T-cell (primary cell): ENCODE measurements at places on chromosomes 4 and X.

- DNase-seq = no peak
Observed at GRCh38 chr4:22427675-22428074, 88.2 kb downstream of the ADGRA3 start.

- DNase-seq = no peak
Observed at GRCh38 chr4:41546638-41547037, 8.7 kb downstream of the LIMCH1 start.

DNA sequence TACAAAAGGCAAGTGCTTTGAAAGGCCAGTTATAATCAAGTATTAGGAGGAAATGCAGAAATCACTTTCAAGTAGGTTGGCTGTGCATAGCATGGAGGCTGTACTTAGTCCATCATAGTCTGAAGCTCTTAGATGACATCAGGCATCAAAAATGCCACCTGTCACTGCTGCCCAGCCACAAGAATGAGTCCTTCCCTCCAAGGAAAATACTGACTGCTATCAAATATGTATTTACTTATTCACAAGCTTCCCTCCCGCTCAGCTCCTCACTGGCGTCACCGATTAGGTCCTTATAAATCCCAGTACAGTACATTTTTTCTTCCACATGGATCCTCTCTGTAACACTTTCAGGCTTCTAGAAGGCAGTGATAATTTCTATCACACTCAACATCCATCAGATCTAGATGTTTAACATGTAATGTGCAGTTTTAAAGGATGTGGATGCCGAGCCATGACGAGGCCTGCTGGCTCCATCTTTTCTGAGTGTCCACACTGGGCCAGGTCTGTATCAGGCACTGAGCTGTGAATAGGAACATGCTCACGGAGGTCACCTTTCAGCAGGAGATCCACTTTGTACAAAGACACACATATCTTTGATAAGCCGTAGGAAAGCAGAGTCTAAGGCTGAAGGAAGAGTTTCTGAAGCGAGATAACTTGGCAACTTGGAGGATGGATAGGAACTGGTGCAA lies 121.9 kb downstream of the PALLD start:
- DNase-seq = no peak

DNA sequence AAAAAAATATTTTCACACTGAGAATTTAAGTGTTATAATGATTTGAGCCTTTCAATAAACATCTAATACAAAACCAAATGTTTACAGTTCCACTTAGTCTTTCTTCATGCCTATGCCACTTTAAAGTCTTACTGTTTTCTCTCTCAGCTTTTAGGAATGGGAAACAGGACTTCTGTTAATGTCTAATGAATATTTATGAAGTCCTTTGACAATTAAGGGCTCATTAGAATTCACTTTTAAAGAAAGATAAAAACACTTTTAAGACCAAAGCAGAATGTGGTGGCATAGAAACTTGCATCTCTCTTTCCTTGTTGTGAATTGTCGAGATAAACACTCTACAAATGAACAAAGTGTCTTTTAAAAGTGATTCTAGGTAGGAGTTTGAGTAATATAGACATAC lies 315.9 kb downstream of the BMPR1B start:
- no peak for DNase-seq

GRCh38 chr4:15735536-15735935 lies 32.7 kb downstream of the BST1 start:
- DNase-seq = no peak

- no peak for DNase-seq
Observed at GRCh38 chr4:143380629-143381028, 44.0 kb downstream of the GAB1 start.

- no peak for DNase-seq
Observed at GRCh38 chr4:130576218-130576617, 1480.3 kb downstream of the C4orf33 start.

DNA sequence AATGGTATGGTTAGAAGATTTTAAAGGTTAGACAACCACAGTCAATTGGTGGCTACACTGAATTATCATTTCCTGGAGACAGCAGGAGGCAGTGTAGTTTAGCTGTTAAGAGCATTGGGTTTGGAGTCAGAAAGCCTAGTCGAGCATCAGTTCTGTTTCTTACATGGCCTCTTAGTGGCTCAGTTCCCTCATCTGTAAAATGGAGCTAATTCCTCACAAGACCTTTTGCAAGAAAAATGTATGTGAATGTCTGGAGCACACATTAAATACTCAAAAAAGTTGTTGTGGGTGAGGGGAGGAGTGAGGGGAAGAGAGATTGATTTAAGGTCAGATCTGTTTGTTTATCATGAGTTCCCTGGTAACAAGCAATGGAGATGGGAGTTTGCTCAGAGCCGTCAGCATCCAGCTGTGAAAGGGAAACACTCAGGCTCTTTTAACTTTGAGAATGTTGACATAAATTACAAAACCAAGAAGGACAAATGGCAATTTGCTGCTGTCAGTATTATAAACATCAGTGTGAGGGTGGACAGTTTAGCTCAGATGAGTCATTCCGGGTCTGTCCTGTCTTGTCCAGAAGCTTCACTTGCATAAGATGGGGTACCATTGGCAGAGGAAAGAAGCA lies 98.2 kb upstream of the PGRMC2 start:
- DNase-seq = no peak

DNA sequence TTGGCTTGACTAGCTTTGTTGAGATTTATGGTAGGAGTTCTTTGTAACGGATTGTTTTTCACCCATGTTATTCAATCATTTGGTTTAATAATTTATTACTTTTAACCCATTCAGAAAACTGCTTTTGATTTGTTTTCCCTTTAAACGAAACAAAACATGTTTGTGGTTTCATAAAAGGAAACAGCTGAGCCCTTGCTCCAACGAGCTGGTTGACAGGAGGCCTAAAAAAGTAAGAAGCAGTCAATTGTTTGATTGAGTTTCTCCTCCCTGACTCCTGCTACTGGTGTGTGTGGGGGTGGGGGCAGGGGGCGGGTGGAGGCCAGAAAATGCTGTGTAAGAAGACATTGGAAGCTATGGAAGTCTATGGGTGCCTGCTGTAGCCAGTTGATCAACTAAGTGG lies 102.8 kb downstream of the CHRDL1 start:
- DNase-seq = no peak

DNA sequence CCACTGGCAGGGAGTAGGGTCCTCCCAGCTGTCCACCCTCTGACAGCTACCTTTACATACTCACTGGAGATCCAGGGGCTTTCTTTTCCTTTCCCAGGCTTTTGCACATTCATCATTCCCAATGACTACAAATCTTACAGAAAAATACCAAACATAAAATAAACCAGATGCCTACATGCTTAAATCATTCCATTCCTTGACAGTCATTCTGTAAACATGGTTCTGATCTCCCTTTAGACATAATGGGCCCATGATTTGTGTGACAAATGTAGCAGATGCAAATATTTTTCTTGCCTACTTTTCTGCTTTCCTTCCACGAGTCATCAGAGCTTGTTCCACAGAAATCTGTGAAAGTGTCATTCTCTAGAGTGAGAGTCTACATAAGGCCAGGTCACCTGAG lies 207.0 kb downstream of the IDS start:
- DNase-seq = no peak

DNA sequence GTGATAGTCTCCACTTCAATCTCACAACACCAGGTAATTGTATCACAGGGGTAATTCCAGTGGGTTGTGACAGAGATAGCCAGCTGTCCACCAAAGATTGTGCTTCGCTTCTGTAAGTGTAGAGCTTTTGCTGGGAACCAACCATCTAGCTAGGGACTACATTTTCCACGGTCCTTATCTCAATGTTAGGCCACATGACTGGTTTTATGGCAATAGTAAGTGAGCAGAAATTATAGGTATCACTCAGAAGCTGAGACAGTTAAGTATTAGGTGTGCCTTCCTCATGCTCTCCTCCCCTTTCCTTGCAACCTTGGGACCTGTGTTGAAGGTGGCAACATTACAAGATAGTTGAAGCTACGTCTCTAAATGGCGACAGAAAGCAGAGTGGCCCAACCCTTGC lies 108.8 kb upstream of the NALF2 start:
- no peak for DNase-seq

DNA sequence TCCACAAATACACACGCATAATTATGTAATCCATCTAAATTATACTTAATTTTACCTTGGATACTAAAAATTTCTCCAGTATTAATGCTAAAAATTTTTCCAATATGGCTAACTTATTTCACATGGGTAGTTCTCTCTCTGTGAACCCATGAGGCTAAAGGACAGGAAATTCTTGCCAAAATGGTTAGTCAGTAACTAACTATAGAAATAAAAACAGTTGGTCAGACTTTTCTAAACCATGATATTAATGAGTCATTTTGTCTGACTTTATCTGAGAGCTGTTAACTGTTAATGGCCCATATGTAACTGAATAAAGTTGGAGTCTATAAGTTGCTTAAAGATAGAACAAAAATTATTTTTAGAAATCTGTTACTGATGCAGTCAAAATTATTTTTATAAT lies 549.4 kb downstream of the TLL1 start:
- DNase-seq = no peak

DNA sequence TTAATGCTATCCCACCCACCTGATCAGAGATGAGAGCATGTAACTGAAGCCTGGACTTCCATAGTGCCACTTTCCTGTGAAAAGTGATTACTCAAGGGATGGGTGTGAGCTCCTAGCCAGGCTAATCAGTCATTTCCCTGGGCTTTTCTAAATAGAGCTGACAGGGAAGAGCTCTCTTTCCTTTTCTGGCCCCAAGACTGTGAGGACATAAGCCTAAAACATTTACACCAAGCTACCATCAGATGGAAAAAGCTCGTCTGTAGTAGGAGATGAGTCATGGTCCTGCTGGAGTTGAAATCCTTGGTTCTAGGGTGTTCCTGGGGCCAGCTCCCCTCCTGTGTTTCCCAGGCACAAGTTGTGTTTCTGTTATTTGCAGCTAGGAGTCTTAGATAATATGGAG lies 52.4 kb upstream of the NDP start:
- no peak for DNase-seq

DNA sequence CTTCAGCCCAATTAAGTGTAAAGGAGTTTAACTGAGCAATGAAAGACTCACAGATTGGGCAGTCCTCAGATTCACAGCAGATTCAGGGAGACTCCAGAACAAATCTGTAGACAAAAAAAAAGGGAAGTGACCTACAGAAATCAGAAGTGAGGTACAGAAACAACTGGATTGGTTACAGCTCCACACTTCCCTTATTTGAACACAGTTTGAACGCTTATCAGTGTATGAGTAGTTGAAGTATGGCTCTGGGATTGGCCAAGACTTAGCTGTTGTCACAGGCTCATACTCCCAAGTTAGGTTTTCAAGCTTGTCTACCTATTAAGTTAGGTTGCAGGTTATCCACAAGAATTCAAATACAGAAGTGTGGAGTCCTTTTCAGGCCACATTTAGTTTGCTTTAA lies 112.4 kb upstream of the ELOVL6 start:
- DNase-seq = no peak

DNA sequence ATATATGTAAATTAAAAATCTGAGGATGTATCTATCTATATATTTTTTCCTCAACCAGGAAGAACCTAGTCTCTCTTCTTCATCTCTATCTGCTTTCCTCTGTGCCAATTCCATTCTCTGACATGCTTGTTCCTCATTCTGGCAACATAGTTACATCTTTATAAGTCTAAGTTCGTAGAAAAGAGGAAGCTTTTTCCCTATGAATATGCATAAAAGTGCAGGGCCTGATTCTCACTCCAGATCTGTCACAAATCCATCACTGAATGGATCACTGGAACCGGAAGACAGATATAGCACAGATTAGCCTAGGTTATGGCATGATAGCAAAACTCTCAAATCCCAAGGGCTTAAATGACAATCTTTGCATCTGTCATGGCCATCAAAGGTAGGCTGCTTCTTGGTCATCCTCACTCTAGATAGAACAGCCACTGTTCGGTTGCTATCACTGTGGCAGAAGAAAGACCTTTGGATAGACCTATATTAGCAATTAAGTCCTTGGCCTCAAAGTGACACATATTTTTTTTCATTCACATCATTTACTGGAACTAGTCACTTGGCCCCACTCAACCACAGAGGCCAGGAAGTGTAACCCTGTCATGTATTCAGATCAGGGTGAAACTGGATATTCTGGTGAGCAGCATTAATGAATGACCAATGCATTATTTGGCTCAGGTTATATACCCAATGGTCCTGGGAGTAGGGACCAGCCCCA lies 22.2 kb downstream of the DTHD1 start:
- no peak for DNase-seq

GRCh38 chr4:158450741-158451140 lies 70.9 kb upstream of the RXFP1 start:
- no peak for DNase-seq
